Stimulated activated CD4-positive, alpha-beta T cell treated with anti-CD3 and anti-CD28 coated beads, Interleukin-1b, Interleukin-23, amount 100 ng/mL, for 1 hour (primary cell): ENCODE measurements at places on chromosomes 1 and 21.

GRCh38 chr21:44994695-44995342 lies 55.0 kb downstream of the SLX9 start:
- no peak for DNase-seq

- no peak for DNase-seq
These were observed 6.9 kb downstream of the LMNA start for GRCh38 chr1:156121457-156121856.

GRCh38 chr1:205286335-205286950 lies 35.1 kb downstream of the NUAK2 start:
- DNase-seq, result no peak

- no peak for DNase-seq
These were observed 2.0 kb downstream of the TNFSF18 start for GRCh38 chr1:173048621-173049321.

DNA sequence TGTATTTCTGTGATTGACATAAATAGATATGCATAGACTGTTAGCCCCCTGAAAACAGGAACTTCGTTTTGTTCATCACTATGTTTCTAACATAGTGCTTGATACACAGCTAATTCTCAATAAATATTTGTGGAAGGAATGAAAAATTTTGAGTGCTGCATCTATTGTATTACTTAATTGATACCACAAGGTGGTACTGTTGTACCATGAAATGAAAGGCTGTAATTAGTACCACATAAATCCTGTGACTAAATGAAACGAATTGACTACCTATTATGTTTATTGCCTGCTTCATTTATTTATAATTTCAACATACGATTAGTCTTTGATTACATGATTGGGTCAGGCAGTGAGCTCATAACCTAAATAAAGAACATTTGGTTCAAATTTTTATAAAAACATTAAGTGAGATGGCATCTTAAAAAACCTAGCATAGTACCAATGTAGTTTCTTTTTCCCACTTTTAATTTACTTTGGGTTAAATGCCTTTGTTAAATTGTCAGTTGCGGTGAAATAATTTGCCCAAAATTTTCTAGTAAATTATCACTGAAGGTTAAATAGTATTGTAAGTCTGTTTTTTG lies 15.0 kb upstream of the TGFB2 start:
- no peak for DNase-seq

DNA sequence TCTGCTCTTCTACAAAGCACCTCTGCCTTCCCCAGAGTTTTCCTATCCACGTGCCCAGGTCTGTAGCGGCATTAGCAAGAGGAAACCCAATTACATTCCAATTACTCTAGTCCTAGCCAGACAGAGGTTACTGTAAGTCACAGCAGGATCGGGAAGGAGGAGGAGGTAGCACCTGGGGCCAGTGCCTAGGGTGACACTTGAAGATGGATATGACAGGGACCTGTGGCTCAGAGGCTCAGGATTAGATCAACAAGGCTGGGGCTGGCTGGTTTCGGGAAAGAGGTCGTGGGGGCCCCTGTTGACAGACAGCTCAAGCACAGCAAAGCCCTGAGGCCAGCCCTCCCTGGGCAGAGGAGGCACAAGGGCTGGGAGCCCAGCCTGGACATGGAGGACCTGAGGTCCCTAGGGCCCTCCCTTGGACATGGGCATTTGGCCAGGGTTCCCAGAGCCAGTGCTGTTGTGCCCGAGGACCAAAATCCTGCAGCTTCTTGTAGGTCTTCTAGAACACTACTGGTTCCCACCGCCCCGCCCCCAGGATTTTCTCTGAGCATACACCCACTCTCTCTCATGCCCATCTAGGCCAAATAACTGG lies 3.0 kb upstream of the HCRTR1 start:
- no peak for DNase-seq

DNA sequence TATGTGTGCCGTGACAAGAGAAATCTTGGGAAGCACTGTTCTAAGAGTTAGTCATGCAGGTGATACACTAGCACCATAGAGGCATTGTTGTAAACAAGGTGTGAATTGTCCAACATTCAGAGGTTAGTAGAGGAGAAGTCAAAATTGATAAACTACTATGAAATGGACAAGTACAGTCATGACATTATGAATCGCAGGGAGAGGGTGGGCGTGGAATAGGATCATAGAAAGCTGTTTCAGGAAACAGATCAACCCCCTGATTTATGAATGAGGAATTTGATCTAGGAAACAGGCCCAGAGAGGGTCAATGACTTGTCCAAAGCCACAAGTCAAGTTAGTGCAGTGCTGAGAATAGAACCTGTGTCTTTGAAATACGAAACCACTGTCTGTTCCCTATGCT lies 58.5 kb upstream of the LAX1 start:
- no peak for DNase-seq

DNA sequence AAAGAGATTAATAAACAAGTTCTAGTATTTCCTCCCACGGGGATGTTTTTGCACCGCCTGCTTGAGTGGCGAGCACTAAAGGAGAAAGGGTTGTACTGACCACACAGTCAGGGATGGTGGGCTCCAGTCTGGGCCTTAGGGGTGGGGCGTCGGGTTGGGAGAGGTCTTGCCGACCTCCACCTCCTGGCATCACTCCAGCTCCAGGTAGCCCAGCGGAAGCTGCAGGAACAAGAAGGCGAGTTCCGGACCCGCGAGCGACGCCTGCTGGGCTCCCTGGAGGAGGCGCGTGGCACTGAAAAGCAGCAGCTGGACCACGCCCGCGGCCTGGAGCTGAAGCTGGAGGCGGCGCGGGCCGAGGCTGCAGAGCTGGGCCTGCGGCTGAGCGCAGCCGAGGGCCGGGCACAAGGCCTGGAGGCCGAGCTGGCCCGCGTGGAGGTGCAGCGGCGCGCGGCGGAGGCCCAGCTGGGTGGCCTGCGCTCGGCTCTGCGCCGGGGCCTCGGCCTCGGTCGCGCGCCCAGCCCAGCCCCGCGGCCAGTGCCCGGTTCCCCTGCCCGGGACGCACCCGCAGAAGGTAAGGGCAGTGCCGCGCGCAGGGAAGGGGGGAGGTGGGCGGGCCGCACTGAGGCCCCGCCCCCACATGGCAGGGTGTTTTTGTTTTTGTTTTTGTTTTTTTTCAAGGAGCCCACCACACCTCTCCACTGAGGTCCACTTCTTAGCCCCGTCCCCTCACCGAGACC lies 19.7 kb downstream of the MFAP2 start:
- DNase-seq, result peak; percentile 46

GRCh38 chr1:53057127-53057526 lies 4.9 kb upstream of the PODN start:
- DNase-seq, result no peak

DNA sequence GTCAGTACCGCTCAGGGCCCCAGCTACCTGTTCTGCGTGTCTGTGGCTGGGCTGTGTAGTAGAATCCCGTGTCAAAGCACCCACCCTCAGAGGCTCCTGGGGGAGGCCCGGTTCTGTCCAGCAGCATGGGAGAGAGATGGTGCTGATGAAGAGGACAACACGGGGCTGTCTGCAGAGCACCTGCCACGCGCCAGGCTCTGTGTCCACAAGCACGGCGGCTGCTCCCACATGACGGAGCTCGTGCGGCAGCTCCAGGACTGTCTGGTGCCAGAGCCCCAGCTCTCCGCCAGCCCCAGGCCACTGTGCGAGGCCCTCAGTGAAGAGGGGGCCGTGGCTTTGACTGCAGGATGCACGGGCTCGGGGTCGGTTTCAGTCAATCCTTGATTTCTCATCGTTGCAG lies 42.0 kb upstream of the TSPEAR start:
- DNase-seq, result no peak

GRCh38 chr1:86621286-86621685 lies 74.4 kb downstream of the CLCA4 start:
- no peak for DNase-seq

DNA sequence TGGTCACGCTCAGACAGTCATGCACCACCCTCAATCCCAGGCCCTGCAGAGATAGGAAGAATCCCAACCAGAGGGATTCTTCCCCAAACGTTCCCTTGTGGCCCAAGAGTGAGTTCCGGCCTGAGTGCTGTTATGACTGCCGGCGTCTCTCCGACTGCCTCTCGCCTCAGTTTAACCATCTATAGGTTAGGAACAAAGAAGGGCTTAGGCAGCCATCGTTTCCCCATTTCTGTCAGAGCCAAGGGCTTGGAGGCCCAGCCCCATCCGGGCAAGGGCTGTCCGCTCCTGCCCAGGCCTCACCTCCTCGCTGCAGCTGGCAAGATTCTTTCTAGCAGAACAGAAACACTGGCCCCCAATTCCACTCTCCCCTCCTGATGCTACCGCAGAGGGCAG lies 58.7 kb downstream of the STUM start:
- no peak for DNase-seq

- DNase-seq, result peak; percentile 68
These were observed 162.6 kb upstream of the IRF2BP2 start for GRCh38 chr1:234772345-234773147.

DNA sequence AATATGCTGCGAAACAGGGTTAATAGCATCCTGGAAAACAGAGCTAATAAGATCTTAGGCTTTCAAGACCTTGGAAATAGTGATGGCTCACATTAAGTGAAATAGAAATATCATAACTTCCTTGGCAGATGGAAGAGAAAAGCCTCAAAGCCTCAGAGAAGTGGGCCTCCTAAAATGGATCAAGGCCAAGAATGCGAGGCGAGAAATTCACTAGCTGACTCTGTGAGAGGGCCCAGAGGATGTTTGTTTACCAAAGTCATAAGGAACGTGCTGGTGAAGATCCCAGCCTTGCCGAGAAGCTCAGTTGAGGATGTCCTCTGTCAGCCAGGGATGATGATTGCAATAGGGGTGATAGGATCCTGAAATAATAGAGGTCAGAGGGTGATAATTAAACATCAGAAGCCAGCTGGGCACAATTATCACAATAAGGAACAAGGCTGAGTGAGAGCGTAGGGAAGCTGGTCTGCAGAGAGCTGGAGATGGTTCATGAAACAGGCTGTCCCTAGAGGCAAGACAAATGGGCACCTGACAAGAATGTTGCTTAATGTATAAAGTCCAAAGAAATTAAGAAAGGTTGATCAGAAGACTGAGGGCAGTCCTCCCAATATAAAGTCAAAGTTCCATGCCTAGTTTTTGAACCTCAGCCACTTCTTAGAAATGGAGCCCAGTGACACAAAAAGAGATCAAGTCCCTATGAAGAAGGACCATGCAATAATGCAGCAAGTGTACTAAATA lies 101.7 kb upstream of the COG2 start:
- DNase-seq, result no peak

DNA sequence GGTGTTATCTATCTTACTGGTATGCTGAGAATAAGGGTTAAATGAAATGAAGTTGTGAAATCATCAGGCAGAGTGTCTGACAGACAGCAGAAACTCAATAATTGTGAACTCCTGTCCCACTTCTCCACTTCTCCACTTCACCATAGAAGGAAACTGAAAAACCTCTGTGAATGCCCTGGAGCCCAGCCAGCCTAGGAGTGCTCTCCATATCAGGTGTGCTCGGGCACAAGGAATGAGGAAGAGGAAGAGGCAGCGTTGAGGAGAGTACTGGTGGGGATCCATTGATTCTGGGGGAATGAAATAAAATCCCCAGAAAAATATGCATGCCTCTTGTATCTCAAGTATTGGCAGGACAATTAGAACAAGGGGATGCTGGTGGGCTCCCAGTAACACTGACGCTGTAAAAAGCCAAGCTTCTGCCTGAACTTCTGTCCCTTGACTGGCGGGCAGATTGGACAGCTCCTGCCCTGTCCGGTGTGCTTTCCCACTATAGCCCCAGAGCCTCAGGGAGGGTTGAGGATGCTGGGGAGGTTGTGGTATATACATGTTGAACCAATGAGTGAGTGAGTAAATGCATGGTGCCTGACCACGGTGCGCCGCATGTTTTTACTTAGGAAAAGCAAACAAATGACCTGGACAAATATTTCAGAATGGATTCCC lies 47.7 kb downstream of the NMNAT2 start:
- DNase-seq, result no peak

- no peak for DNase-seq
These were observed 72.1 kb downstream of the LMX1A start for GRCh38 chr1:165284454-165284853.
